ENCODE measurements at places on chromosomes 1 and 21.

DNA sequence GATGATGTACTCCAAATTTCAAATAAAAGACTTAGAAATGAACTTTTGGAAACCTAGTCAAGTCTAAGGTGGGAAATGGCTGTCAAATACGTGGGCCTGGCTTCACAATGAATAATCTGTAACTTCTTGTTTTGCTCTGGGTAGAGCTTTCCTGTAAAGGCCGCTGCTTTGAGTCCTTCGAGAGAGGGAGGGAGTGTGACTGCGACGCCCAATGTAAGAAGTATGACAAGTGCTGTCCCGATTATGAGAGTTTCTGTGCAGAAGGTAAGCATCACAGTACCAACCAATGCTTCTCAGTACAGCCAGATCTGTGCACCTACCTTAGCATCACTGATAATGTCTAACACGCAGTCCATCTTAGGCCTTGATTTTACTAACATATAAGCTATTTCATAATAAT lies 73.6 kb downstream of the TPR start:
- no peak for DNase-seq

GRCh38 chr21:45316871-45317397 lies 29.2 kb upstream of the POFUT2 start:
- DNase-seq, result no peak

DNA sequence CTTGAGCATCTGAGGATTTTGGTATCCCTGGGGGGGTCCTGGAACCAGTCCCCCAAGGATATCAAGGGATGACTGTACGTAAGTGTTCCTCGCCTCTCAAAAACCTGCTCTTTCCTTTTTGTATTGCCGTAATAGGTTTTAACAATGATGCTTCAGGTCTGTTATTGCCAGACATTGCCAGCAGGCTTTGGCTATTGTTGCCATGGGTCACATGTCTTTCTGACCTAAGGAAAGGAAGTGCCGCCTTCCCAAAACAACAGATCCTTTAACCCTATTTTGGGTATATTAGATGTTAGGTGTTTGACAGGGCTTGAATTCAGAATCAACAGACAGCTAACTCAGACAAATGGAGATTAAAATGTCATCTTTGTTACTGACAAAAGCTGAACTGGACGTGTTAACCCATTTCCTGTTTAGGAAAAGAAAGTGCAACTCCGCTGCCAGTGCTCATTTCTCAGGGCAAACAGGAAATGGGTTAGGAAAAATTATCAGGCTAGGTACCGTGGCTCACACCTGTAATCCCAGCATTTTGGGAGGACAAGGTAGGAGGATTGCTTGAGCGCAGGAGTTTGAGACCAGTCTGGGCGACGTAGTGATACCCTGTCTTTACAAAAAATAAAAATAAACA lies 12.4 kb upstream of the PRPF38B start:
- DNase-seq, result no peak

GRCh38 chr1:55600242-55600641 lies 385.1 kb upstream of the USP24 start:
- no peak for DNase-seq

DNA sequence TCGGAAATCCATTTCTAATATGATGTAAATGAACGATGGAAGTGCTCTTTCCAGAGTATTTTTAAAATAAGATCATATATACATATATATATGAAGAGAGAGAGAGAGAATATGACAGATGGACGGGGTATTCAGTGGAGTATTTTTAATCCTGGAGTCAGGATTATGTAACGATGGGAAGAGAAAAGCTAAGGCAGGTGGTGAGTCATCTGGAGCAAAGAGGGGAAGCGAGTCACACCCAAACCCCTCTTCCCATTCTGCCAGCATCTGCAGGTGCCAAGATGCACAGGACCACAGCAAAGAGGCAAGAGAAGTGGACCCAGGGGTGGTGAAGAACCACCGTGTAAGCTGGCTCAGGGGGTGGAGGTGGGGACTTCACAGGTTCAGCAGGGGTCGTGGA lies 102.7 kb upstream of the GRIK3 start:
- no peak for DNase-seq

DNA sequence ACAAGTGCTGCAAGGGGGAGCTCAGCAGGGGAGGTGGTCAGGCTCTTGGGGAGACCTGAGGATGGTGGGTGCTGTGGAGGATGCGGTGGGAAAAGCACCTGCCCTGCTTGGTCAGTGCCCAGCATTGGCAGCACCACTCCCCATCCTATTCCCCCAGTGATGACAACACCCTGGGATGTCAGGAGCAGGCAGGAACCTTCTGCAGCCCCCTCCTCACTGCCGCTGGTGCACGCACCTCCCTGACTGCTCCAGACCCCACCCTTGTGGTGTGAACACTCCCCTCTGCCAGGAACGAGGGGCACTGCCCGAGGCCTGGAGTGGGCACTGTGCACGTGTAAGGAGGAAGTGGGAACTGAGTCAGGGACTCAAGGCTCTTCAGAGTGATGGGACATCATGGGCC lies 12.5 kb downstream of the TMPRSS3 start:
- no peak for DNase-seq

DNA sequence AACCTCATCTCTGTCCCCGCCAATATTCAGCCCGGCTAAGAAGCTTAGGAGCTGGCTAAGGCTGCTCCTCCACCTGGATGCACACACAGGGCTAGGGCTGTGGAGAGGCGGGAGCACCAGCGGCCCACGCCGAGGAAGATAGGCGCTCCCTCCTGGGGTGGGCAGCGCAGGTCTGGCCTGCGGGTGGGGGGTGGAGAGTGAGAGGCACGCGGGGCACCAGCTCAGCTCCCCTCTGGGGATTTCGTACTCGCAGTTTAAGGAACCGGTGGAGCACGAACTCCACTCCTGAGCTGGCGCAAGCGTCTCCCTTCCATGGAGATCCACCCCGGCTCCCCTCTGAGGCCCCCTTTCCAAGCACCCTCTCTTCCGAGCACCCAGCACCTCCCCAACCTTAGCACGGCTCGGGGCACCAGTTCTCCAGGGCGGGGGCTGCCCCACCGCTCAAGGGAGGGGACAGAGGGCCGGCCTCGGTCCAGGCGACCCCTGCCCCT lies 433 bp upstream of the KAZN start:
- no peak for DNase-seq

DNA sequence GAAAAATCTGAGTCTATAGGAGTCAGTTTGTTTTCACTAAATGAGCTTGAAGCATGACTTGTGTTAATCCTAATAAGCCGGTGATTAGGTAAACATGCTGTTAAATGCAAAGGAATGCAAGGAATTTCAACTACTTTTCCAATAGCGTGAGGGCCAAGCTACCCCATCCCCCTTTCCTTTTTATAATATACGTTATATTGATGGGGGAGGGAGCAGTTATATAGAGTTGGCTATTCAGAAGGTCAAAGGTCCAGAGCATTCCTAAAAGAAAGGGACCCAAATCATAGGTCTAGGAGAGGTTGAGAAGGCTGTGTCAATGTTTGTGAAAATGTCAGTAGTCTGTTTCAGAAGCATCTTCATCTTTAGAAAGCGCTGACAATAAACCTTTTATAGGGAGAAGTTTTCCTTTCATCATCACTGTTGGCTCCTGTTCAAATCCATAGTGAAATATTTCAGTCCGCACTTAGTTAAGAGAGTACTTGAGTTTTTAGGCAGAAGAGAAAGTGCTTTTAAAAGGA lies 3.8 kb downstream of the CCN1 start:
- peak; percentile 89 for DNase-seq

GRCh38 chr1:188249811-188250210 lies 1421.1 kb downstream of the PLA2G4A start:
- no peak for DNase-seq

- no peak for DNase-seq
Observed at GRCh38 chr1:56297904-56298303, 281.5 kb downstream of the PLPP3 start.

- no peak for DNase-seq
Observed at GRCh38 chr1:37325509-37326437, 148.6 kb upstream of the ZC3H12A start.

- DNase-seq, result no peak
Observed at GRCh38 chr1:114627107-114627506, 42.7 kb downstream of the DENND2C start.

DNA sequence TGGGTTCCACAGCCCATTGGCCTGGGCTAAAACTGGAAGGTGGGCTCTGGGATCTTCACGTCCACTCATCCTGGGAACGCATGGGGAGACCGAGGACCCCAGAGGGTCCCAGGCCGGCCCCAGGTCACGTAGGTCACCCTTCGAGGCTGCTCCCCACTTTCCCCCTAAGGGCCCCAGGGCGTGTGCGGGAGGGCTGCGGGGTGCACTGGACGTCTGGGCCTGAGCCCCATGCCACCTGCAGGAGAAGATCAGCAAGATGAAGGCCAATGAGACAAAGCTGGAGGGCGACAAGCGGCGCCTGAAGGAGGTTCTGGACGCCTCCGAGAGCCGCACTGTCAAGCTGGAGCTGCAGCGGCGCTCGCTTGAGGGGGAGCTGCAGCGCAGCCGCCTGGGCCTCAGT lies 12.5 kb downstream of the MFAP2 start:
- no peak for DNase-seq

DNA sequence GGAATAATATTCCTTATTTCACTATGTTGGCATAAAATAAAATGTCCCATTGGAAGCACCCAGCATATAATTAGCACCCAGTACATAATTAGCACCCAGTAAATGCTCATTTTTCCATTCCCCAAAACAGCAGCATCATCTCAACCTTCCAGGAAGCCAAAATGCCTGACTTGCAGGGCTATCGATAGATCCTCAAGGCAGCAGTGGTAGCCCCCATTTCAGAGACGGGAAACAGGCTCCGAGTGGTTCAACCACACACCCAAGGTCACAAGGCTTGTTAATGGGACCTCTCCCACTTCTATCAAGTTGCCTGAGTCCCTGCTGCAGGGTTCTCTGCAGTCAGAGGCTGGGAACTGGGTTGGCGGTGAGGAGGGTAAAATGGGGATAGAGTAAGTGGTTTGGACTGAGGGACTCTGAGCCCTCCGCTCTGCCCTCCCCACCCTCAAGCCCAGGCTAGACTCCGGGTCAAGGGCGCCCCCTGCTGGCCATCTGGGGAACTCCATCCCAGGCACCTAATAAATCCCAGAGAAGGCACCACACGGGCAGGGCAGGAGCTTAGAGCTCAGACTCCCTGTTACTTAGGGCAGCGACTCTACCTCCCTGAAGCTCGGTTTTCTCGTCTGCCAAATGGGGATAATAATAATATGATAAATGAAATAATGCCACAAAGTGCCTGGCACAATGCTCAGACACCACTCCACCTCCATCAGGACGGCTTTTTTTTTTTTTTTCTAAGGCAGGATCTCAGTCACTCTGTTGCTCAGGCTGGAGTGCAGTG lies 21.9 kb upstream of the LAPTM5 start:
- peak; percentile 70 for DNase-seq

DNA sequence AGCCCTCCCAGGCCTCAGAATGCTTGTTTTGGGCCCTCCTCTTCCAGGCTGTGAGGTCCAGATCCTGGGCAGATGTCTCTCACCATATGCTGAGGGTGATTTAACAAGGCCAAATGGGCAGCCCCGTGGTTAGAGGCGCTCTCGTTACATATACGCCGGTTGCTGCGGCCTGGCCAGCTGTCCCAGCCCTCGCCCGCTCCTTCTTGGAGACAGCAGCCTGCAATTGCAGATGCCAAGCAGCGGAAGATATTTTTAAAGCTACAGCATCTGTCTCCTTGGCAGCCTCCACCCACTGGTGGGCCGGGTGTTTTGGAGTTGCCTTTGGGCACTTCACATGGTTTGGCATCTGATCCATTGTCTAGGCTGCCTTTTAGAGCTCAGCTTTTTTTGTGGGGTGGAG lies 178.8 kb upstream of the NFIA start:
- no peak for DNase-seq

GRCh38 chr21:45942755-45943629 lies 38.6 kb upstream of the COL6A1 start:
- no peak for DNase-seq

GRCh38 chr1:228987286-228987685 lies 252.0 kb downstream of the RHOU start:
- DNase-seq, result no peak

GRCh38 chr1:36492491-36492890 lies 9.8 kb upstream of the CSF3R start:
- no peak for DNase-seq

DNA sequence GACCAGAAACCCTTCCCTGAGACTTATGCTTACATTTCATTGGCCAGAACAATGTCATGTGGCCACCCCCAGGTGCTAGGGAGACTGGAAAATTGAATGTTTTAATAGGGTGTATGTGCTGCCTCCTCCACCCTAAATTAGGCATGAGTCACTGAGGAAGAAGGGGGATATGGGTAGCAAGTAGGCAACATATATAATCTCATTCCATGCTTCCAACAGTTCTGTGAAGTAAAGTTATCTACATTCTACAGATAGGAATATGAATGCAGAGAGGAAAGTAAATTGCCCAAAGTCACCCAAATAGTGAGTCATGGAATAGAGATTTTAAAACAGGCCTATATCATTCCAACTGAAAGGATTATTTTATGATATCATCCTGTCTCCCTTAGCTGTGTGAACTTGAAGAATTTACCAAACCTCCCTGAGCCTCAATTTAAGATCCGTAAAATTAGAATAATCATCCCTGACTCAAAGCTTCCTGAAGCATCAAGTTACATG lies 168.6 kb upstream of the FGGY start:
- DNase-seq, result peak; percentile 27

DNA sequence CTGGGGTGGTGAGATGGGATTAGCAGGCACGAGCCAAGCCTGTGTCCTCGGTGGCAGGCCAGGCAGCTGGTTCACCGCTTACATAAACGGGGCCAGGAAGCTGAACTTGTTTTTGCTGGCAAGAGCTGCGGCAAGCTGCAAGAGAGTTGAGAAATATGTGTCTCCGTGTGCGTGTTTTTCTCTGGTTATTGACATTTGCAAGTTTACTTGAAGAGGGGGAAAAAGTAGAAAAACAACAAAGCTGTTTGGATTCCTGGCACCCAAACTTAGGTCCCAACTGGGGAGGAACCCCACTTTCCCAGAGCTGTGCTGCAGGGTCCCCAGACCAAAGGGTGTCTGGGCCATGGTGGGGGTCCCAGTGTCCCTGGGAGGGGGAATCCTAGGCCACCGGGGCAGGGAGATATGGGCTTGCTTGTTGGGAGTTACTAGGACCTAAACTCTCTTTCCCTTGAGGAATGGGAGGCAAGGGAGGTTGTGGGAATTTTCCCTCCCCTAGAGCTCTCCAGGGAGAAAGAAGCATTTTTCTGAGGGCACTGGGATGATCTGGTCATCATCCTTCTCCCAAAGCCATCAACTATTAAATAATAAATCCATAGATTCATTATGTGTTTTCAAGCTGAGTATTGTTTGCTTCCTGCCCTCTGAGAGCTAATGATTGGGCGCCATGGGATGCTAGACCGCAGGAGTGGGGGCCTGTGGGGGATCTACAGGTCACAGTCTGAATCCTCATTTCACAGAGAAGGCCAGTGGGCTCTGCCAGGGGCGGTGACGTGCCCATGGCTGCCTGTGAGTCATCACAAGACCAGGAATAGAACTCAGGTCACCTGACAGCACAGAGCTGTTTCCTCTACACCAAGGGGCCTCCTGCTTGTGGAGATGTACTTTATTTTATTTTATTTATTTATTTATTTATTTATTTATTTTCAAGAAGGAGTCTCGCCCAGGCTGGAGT lies 14.8 kb downstream of the IL6R start:
- DNase-seq, result peak; percentile 86

DNA sequence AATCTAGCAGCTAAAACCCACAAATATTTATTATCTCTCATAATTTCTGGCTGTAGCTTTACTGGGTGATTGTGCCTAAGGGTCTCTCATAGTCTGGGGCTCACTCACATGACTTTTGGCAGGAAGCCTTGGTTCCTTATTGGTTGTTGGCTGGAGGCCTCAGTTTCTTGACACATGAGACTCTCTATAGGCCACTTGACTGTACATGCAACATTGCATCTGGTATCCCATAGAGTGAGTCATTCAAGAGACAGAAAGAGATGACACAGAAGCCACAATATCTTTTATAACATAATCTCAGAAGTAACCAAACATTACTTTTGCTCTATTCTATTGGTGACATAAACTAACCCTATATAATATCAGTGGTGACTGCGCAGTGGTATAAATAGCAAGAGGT lies 128.5 kb upstream of the HNRNPU start:
- no peak for DNase-seq

Measured in brain microvascular endothelial cell (primary cell).